ENCODE measurements at places on chromosomes 16 and 17.

GRCh38 chr17:79315358-79316105 lies 240.9 kb downstream of the ENGASE start:
- no peak for DNase-seq

- no peak for DNase-seq
Observed at GRCh38 chr16:7597677-7598076, 265.0 kb downstream of the RBFOX1 start.

DNA sequence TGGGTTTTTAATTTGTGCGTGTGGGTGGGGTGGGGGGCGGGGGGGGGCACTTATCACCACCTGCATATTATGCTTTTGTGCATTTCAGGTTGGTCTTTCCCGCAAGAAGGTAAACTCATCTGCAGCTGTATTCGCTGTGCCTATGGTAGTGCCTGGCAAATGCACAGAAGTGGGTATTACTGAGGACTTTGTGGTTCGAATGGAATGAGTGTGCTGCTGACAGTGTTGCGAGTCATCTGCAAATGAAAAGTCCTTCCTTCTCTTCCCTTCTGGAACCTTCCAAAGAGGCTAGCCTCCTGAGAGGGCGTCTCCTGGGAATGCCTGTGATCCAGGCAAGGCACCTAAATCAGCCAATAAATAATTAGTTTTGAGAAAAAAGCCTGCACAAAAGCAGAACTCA lies 532.9 kb downstream of the MAF start:
- no peak for DNase-seq

GRCh38 chr16:73506568-73507056 lies 458.7 kb upstream of the ZFHX3 start:
- no peak for DNase-seq

GRCh38 chr16:10255728-10256127 lies 73.5 kb upstream of the GRIN2A start:
- no peak for DNase-seq

DNA sequence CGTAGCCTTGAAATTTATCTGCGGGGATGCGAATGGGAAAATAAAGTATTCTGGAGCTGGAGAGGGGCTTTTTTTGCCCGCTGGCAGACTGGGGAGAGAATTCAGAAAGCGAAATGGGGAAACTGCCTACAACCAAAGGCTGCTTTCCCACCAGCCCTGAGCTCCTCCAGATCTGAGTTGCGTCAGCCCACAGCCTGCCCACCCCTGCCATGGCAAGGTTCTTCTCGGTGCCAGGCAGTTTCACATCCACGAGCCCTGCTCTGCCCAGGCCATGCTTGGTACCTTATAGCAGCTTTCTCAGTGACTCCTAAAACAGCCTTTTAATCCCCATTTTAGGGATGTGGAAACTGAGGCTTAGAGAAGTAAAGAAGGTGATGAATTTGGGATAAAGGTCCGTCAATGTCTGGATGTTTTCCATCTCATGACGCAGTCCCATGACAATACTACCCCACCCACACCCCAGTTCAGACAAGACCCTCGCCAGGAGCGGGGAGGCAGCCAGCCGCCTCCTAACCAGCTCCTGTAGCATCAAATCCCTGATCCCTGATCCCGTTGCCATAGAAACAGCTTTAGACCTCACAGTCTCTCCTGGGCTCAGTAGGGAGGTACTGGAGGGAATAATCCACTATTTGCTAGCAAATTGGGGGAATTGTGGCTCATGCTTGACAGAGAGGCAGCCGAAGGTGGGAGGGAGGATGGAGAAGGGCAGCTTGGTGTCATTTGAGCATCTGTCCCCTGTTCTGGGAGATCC lies 113.5 kb downstream of the MGAT5B start:
- DNase-seq, result no peak

DNA sequence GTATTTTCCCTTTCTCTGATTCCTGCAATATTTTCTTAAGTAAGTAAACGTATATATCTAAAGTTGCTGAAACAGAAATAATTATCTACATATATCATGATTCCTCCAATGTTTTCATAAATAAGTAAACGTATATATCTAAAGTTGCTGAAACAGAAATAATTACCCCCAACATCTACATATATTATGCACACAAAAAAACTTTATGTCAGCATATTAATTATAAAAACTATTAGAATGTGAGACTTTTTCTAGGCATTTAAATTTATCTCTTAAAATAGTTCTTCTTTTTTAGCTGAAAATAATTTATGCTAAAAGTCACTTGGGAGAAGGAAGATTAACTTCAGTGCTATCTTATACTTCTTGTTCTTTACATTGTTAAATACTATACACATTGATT lies 88.5 kb downstream of the WNT3 start:
- DNase-seq, result no peak

DNA sequence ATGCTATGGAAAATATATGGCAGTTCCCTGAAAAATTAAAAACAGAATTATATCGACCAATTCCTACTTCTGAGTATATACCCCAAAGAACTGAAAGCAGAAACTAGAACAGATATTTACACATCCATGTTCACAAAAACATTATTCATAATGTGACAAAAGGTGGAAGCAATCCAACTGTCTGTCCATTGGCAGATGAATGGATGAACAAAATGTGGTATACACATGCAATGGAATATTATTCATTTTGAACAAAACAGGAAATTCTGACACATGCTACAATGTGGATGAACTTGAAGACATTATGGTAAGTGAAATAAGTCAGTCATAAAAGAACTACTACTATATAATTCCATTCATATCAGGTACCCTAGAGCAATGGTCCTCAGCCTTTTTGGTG lies 263.5 kb upstream of the AXIN2 start:
- no peak for DNase-seq

DNA sequence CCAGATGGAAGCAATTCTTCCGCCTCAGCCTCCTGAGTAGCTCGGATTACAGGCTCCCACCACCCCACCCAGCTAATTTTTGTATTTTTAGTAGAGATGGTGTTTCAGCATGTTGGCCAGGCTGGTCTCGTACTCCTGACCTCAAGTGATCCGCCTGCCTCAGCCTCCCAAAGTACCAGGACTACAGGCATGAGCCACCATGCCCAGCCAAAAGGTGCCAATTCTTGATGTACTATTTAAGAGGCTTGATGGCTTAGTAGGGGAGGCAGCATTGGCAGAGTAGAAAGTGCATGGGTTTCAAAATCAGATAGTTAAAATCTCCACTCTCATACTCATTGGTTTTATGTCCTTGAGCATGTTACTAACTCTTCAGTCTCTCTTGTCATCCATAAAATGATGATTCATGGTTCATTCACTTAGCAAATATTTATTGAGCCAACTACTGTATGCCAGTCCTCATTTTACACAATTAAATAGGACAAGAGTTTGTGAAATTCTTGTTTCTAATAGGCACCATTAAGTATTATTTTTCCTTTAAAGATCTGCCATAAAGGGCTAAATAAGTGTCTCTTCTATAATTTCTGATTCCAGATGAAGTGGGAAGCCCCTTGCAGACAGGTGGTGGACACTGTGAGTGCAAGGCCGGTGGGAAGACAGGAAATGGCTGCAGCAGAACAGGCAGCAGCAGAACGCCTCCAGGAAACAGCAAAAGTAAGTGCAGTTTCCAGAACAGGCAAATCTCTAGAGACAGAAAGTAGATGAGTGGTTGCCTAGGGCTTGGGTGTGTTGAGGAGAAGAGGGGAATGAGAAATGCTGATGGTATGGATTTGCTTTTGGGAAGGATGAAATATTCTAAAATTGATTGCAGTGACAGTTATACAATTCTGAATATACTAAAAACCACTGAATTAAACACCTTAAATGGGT lies 8.2 kb upstream of the RPL27 start:
- no peak for DNase-seq

GRCh38 chr16:23500862-23501225 lies 9.4 kb downstream of the GGA2 start:
- DNase-seq, result peak; percentile 58

GRCh38 chr17:75795820-75796607 lies 11.4 kb downstream of the UNK start:
- no peak for DNase-seq

- peak; percentile 23 for DNase-seq
Observed at GRCh38 chr17:9768381-9768934, 22.9 kb downstream of the DHRS7C start.

DNA sequence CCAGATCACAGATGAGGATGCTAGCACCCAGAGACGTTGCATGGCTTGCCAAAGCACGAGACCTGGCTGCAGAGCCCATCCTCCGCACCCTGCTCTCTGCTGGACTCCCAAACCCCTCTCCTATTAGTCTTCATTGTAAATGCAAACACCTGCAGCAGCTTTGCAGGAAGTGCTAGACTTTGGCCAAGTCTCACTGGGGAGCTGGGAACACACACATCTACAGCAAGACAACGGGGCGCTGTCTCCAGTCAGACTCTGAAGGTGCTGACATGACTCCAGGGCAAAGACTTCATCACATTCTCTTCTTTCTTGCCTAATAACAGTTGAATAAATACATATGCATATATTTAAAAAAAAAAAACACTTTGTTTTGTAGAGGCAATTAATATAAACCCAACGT lies 43.8 kb downstream of the CYTH1 start:
- peak; percentile 77 for DNase-seq

DNA sequence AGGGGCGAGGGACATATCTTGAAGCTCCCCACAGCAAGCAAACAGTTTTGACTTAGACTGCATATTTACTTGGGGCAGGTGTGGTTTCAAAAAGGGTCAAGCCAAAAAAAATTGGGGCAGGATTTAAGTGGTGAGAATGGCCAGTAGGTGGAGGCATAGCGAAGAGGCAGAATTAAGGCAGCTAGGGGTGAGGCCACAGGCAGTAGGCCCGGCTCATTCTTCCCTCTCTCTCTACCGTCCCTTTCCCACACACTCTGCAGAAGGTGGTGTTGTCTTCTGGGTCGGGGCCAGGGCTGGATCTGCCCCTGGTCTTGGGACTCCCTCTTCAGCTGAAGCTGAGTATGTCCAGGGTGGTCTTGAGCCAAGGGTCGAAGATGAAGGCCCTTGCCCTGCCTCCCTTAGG lies 2.6 kb downstream of the SHBG start:
- no peak for DNase-seq

- no peak for DNase-seq
Observed at GRCh38 chr16:84592718-84593117, 25.2 kb downstream of the COTL1 start.

- peak; percentile 19 for DNase-seq
Observed at GRCh38 chr17:6374761-6375312, 60.1 kb downstream of the AIPL1 start.

DNA sequence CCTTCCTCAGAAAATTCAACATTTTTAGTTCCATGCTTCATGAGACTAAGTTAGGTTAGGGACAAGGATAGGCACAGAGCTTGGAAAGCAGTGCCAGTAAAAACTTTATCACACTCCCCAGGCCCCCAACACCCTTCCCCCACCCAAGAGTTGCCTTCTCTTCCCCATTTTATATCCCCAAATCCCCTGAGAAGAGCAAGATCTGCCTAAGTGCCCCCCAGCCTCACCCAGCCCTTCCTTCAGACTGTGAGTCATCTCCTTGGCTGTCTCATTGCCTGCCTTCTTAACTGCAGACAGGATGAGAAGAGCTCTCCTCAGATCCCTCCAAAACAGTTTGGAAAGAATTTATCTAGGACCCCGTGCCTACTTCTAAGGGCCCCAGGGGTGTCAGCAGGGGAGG lies 55.8 kb downstream of the NEUROD2 start:
- no peak for DNase-seq

DNA sequence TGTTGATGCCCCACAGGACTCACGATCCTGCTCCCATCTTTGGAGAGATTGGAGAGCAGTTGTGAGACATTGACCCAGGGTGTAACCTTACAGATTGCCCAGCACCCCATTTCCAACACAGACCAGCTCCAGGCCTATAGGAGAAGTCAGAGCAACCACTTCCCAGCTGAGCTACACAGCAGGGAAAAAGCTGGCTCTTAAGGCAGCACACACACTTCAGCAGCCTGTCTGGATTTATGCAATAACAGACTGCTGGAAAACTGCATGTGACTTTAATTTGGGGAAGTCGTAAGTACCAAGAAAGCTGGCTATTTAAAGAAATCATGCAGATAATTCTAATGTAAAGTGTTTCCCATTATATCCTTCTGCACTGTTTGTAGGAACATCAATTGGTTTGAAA lies 30.8 kb downstream of the NOG start:
- no peak for DNase-seq

All from small intestine (tissue), 16 donors.